ENCODE measurements at places on chromosomes 12 and 14. TPM values are rescaled to one million over a fixed set of nuclear protein-coding genes. Genes with fewer than 3 reads are reported as not detected.

ACTR10 gene
- total RNA-seq = 59.3 TPM

P3H3 gene
- total RNA-seq = 41.1 TPM

GRCh38 chr14:77059276-77059915 is 30.9 kb upstream of the IRF2BPL start:
- DNase-seq = peak; percentile 74

GRCh38 chr14:50910495-50911420 is 33.5 kb downstream of the PYGL start:
- DNase-seq = no peak

GRCh38 chr12:68998041-68998440 is 65.1 kb upstream of the CPM start:
- DNase-seq = no peak

- no peak for DNase-seq
Measured at GRCh38 chr14:90666571-90666970, 149.7 kb downstream of the TTC7B start.

- DNase-seq = no peak
Measured at GRCh38 chr12:55847033-55847432, 4.3 kb upstream of the MMP19 start.

DNA sequence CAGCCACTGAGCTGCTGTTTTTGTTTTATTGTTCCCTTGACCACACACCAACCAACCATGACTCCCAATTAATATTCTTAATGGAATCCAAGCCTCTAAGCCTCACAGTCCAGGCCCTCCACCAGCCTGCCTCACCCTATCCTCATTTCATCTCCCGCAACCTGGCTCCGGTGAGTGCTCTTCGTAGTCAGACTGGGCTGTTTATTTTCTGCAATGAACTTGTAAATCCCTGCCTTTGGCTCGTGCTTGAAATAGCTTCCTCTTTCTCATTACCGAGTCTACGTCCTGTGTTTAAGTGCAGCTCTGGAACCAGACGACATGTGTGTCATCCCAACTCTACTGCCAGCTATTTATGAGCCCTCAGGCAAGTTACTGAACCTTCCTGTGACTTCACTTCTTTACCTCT is 12.4 kb upstream of the ETFBKMT start:
- peak; percentile 9 for DNase-seq

- no peak for DNase-seq
Measured at GRCh38 chr12:111503116-111503515, 96.0 kb downstream of the ATXN2 start.

DNA sequence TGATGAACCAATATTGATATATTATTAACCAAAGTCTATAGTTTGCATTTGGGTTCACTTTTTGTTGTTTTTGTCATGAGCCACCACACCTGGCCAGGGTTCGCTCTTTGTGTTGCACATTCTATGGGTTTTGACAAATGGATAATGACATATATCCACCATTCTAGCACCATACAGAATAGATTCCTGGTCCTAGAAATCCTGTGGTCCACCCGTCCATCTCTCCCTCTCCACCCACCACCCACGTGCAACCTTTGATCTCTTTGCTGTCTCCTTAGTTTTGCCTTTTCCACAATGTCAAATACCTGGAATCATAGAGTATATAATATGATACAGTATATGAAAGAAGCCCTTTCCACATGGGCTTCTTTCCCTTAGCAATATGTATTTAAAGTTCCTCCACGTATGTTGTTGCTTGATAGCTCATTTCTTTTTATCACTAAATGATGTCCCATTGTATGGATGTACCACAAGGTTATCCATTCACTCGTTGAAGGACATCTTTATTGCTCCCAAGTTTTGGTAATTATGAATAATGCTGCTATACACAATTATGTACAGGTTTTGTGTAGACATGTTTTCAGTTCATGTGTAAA is 7.4 kb downstream of the RPL6 start:
- DNase-seq = no peak

All from stomach (tissue), 19 donors.